Non-pigmented ciliary epithelial cell (primary cell): ENCODE measurements at places on chromosomes 11 and 22.

DNA sequence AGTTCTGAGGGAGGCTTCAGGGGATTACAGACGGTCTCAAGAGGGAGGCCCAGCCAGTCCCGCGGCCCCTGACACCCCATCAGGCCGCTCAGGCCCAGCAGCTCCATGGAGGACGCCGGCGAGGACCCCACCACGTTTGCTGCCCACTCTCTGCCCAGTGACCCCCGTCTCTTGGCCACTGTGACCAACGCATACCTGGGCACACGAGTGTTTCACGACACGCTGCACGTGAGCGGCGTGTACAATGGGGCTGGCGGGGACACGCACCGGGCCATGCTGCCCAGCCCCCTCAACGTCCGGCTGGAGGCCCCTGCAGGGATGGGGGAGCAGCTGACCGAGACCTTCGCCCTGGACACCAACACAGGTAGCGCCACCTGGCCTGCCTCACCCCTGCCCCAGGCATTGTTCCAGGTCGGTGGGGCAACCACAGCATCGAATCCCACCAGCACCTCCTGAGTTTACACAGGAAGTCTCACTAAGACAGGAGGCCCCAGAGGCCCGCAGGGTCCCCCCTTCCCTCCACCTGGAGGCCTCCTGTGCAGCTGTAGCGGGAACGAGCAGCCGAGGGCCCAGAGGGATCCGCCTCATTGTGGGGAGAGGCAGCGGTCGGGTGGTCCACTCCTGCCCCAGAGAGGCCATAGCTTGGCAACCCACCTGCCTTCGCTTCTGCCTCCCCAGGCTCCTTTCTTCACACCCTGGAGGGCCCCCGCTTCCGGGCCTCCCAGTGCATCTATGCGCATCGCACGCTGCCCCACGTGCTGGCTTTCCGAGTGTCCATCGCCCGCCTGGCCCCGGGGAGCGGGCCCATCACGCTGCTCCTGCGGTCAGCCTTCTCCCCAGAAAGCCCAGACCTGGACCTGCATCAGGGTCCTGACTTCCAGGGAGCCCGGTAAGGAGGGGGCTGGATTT lies 1.0 kb downstream of the PGGHG start:
- no peak for DNase-seq

- no peak for DNase-seq
Observed at GRCh38 chr11:20584093-20584774, 15.2 kb upstream of the SLC6A5 start.

DNA sequence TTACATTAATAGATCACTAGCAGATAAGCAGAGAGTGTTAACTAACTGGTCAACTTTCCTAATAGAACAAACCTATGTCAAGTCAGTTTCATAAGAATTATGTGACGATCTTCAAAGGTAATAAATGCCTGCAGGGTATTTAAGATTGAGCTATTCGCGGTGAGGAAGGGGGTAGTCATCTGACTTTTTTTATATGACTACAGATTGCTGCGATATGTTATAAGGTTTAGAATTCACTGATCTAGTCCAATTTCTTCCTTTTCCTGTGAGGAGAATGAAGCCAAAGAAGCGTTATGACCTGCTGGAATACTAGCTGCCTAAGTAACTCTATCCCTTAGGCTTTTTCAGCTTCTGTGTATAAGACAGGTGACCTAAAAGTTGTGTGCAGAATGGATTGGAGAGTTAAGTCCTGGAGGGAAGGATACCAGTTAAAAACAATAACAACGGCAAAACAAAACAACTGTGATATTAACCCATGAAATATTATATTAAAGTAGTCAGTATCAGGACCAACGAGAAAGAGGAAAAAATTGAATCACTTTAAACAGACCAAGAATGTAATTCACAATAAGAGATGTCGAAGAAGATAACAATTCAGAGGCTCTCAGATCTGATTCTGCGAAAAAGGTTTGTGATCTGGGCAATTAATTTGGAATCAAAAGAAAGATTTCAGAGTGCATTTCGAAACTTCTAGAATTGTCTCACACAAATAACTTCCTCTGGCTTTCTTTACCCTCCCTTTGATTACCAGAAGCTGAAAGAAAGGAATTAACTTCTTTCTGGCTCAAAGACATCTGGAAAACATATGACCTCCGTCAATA lies 630 bp downstream of the CASP4 start:
- no peak for DNase-seq

DNA sequence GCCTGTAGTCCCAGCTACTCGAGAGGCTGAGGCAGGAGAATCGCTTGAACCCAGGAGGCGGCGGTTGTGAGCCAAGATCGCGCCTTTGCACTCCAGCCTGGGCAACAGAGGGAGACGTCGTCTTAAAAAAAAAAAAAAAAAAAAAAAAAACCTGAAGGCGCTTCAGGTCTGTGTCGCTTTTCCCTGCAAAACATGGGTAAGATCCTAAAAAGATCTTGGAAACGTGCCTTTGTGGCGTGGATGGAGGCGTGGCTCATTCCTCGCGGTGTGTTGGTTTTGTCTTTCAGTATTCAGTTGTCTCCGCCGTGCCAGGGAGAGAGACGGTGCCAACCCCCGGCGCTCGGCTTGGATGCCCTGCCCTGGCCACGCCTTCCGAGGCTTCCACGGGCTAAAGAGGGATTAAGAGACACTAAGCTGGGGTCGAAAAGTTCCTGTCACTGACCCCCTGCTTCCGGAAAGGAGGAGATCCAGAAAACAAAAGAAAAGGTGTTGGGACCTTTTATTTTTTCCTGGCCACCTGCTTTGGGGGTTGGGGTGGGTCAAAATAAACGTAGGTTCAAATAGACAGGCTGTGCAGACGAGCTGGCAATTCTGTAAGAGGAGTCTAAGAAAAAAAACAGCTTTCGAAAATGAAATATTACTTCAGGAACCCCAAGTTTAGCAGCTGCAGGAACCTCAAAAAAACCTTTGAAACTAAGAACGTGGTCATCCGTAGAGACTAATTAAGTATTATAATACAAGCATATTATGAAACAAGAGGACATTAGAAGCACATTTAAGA lies 1.1 kb upstream of the SLC35F2 start:
- DNase-seq = no peak

GRCh38 chr11:57301711-57302423 lies 22.9 kb downstream of the TNKS1BP1 start:
- no peak for DNase-seq

DNA sequence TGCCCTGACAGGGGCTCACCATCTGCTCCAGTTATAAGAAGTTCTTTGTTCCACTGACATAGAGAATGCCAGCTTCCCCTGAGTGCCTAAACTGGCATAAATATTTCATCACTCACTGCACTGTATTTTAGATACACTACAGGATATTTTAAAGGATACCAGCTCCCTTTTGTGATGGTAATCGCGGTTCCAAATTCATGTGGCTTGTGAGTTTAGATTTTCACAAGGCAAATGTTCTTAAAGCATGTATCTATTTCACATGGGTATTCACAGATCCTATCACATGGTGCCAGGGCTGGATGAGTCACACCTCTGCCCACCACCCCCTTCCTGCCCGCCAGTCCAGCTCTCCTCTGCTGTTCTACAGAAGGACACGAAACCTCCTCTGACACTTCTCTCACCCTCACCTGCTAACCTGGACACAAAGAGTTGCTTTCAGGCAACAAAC lies 105.5 kb downstream of the KCNC1 start:
- no peak for DNase-seq

DNA sequence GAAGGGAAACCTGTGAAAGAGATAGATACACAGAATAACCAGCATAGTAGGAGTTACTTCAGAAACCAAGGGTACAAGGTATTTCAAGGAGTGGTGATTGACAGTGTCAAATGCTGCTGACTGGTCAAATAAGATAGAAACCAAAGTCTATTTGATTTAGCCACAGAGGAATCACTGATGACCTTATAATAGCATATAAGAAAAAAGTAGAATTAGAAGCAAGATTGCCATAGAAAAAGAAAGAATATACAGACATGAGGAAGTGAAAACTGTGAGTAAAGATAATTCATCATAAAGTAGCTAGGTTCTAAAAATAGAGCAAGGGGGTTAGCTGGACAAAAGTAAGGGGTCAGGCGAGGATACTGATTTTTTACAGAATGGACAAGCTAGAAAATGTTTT lies 14.2 kb downstream of the ZBTB44 start:
- DNase-seq = no peak
